ENCODE measurements at places on chromosomes 2 and 18.
A peak's percentile ranks its signal among the peaks of the same experiment; 100 is the strongest.

- H3K4me3 ChIP-seq = no peak overlapping the region
- H3K27ac ChIP-seq = no peak overlapping the region
- H3K4me1 ChIP-seq = no peaks in the 10 kb centered on the region
Observed at GRCh38 chr18:62937065-62937464, 221.7 kb downstream of the PHLPP1 start.

- H3K4me3 ChIP-seq = no peak overlapping the region
- H3K27me3 ChIP-seq = no peaks in the 10 kb centered on the region
- H3K36me3 ChIP-seq = no peaks in the 10 kb centered on the region
- no peak for DNase-seq
- no peaks in the 10 kb centered on the region for H3K4me1 ChIP-seq
Observed at GRCh38 chr18:10285283-10285640, 169.2 kb upstream of the APCDD1 start.

DNA sequence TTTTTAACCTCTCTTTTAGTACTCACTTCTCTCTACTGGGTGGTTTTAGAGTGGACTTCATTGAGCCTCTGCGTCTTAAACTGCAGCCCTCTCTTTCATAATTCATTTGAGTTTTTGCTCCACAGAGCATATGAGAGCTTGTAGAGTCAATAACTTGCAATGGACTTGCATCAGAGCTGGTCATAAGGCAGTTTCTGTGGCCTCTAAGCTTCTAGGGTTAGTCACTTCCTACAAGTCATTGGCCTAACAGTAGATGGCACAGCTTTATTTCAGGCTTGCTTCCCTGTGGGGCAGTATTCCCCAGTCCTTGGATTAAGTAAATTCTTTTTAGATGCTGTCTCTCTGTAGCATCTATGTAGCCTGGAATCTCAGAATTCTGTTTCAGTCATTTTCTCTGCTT, 1435.7 kb downstream of the LRP1B start:
- H3K27me3 ChIP-seq = no peaks in the 10 kb centered on the region
- H3K36me3 ChIP-seq = no peaks in the 10 kb centered on the region
- H3K27ac ChIP-seq = no peak overlapping the region
- no peak overlapping the region for H3K4me3 ChIP-seq
- H3K4me1 ChIP-seq = peaks cover 3% of the 10 kb centered on the region

GRCh38 chr2:190188289-190188688, 125.8 kb upstream of the MSTN start:
- H3K27me3 ChIP-seq = no peaks in the 10 kb centered on the region
- no peak for DNase-seq
- no peak overlapping the region for H3K27ac ChIP-seq
- no peaks in the 10 kb centered on the region for H3K4me1 ChIP-seq
- H3K36me3 ChIP-seq = no peaks in the 10 kb centered on the region

- no peaks in the 10 kb centered on the region for H3K36me3 ChIP-seq
- no peaks in the 10 kb centered on the region for H3K4me1 ChIP-seq
- H3K4me3 ChIP-seq = no peak overlapping the region
- no peaks in the 10 kb centered on the region for H3K27me3 ChIP-seq
Observed at GRCh38 chr2:219292616-219293015, 13.4 kb downstream of the DNAJB2 start.

DNA sequence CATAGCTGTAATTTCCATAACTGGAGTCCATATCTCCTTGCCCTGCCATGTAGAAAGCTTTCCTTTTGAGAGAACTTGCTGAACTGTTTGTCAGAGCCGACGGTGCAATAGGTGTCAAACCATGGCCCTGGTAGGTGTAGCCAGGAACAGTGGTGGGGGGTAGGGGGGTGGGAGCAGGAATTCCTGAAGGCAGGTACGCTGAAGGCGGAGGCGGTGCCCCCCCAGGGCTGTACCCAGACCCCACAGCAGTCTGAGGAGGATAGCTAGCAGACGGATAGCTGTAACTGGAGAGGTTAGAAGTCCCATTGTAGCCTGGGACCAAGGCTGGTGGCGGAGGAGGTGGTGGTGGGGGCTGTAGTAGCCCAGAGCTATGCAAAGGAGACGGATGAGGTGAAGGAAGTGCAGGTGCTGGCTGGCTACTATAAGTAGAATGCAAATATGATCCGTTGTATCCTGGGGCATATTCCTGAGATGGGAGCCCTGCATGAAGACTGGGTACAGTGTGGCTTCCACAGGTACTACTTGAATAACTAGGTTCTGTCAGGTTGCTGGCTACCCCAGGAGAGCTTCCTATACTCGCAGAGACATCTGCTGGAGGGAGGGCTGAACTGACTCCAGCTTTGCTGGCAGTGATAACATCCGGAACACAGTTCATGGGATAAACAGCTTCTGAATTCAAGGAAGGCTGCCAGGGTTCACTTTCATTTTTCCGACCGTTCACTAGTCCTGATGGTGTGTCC, 124.8 kb downstream of the FIGN start:
- DNase-seq = no peak
- H3K27me3 ChIP-seq = no peaks in the 10 kb centered on the region
- H3K27ac ChIP-seq = no peak overlapping the region
- H3K4me1 ChIP-seq = peaks cover 9% of the 10 kb centered on the region
- H3K36me3 ChIP-seq = no peaks in the 10 kb centered on the region
- H3K4me3 ChIP-seq = no peak overlapping the region

DNA sequence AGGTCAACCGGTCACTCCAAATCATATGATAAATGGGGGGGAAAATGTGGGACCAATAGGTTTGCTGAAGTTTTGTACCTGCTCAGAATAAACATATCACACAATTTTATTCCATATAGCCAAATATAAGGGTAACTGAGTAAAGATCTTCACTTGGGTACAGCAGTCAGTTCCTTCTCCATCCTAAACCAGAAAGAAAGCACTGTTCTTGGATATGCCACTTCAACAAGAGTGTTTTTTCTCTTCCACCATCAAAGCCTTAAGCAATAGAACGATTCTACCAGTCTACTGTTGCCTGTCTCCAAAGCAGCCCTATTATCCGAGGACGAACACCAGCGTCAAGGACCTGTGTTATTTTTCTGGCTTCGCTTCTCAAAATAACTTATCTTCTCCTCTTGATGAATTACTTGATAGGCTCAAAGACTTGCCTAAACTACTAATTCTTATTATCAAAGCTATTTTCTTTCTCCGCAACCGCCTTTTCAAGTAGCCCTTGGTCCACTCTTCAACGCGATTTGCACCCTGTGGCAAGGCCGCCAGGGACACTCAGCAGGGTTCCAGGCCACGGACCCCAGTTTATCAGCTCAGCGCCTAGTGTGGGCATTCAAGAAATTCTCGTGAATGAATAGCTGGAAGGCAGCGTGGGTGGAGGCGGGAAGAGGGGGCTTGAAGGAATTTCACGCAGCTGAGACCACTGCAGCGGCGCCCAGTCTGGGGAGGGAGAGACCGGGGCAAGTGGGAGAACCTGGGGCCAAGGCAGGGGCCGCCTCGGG, 646 bp downstream of the ALS2 start:
- H3K4me3 ChIP-seq = peak overlapping the region; percentile 100
- H3K36me3 ChIP-seq = no peaks in the 10 kb centered on the region
- H3K27me3 ChIP-seq = no peaks in the 10 kb centered on the region
- DNase-seq = no peak
- peak overlapping the region; percentile 86 for H3K27ac ChIP-seq

GRCh38 chr2:129797489-129798300, 181.8 kb upstream of the RAB6C start:
- no peaks in the 10 kb centered on the region for H3K27me3 ChIP-seq
- H3K27ac ChIP-seq = no peak overlapping the region
- no peaks in the 10 kb centered on the region for H3K4me1 ChIP-seq
- H3K36me3 ChIP-seq = no peaks in the 10 kb centered on the region
- H3K4me3 ChIP-seq = no peak overlapping the region
- no peak for DNase-seq

- H3K4me3 ChIP-seq = no peak overlapping the region
- H3K4me1 ChIP-seq = no peaks in the 10 kb centered on the region
- no peaks in the 10 kb centered on the region for H3K36me3 ChIP-seq
- DNase-seq = no peak
- H3K27me3 ChIP-seq = no peaks in the 10 kb centered on the region
Observed at GRCh38 chr2:127228102-127228501, 8.0 kb upstream of the CYP27C1 start.

GRCh38 chr2:27171351-27171848, 22.6 kb downstream of the TCF23 start:
- no peak for DNase-seq
- H3K36me3 ChIP-seq = no peaks in the 10 kb centered on the region
- no peaks in the 10 kb centered on the region for H3K4me1 ChIP-seq
- H3K4me3 ChIP-seq = no peak overlapping the region
- H3K27me3 ChIP-seq = no peaks in the 10 kb centered on the region

DNA sequence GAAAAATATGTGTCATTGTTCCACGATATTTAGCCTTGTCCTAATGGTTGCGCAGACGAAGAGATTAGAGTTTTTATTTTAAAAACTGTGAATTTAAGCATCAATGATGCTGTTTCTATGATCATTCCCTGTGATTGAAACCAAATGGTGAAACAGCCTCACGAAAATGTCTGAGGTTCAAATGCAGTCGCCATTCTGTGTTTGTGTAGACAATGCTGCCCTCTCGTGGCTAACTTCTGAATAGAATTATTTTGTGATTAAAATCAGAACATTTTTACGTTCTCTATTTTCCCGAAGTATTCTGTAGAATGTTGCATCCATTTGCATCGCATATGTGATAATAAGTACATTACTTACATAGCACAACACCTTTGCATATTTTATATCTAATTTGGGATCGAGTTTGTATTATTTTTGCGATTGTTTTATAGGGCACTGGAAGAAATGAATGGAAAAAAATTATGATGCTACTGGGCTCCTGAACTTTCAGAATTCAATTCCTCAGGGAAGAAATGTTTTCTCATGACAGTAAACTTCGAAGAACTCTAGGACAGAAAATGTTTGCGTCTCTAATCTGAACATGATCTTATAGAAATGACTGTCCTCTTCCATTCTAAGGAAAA, 54.8 kb upstream of the CREB1 start:
- DNase-seq = no peak
- H3K4me3 ChIP-seq = no peak overlapping the region
- no peaks in the 10 kb centered on the region for H3K27me3 ChIP-seq

DNA sequence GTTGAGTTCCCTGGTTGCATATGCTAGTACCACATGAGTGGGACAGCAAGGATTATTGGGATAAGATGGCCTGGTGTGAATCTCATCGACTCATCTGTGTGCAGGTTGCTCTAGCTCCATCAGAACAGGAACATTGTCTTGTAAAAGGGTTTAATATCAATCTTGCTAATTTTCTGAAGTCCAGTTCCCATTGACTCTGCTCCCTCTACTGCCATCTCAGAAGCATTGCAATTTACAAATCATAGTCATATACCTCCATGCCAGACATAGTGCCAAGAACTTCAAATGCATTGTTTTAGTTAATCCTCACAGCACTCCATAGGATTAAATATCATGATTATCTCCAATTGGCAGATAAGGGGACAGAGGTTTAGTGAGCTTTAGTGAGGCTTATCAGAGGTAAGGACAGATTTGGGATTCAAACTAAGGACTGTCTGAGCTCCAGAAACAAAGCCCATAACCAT, 4.8 kb upstream of the STAT4 start:
- H3K36me3 ChIP-seq = no peaks in the 10 kb centered on the region
- peaks cover 3% of the 10 kb centered on the region for H3K4me1 ChIP-seq
- no peak for DNase-seq
- H3K27me3 ChIP-seq = no peaks in the 10 kb centered on the region

DNA sequence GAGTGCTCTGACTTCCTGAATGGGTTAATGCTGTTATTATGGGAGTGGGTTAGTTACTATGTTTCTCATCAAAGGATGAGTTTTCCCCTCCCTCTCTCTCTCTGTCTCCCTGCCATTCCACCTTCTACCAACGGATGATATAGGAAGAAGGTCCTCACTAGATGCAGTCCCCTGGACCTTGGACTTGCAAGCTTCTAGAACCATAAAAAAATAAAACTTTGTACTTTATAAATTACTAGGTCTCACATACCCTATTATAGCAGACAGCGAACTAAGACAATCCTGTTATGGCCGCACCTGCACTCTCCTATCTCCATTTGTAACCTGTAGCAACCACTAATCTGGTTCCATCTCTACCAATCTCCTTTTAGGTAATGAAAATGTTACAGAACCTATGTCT, 564.9 kb downstream of the CNTNAP5 start:
- DNase-seq = no peak
- H3K36me3 ChIP-seq = no peaks in the 10 kb centered on the region
- no peaks in the 10 kb centered on the region for H3K27me3 ChIP-seq

DNA sequence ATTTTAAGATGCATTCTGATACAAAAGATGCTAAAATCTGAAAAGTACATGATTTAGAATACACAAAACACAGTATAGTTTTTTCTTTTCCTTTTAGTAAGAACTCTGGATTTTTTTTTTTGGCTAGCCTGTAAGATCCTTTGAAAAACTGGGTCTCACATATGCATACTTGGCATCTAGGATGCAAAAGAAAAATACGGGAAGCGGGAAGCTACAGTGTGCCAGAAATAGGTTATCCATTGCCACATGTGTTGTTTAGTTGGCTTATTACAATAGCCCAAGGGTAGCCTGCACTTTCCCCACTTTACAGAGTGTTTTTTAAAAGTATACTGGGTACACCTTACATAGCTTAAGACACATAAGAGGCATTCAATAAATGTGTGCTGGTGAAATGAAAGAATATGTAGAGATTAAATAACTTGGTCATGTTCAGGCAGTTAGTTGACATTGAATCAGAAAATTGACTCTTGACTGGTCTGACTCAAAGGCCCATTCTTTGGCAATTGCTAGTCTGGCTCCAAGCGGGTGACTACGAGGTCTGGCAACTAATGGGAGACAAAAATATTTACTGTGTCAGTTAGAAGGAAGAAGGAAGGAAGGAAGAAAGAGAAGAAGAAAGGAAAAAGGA, 286.8 kb upstream of the TRIB2 start:
- H3K27ac ChIP-seq = no peak overlapping the region
- H3K4me3 ChIP-seq = no peak overlapping the region
- DNase-seq = no peak
- no peaks in the 10 kb centered on the region for H3K36me3 ChIP-seq

DNA sequence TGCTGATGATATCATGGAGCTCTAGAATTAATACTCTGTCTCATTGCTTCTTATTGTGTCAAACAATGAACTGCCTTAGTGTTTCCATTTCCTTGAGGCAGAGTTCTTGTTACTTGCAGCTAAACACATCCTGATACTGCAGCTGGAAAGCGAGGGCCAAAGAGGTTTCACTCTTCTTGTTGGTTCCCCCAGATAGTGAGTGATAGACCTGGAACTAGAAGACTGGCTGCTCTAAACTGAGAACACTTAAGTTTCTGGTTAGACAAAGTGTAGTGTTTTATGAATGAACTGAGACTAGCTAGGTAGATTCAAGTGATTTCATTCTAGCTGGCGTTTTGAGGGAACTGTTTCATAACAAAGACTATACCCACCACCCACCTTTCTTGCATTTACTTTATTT, 321.7 kb downstream of the TXNL1 start:
- no peaks in the 10 kb centered on the region for H3K4me1 ChIP-seq
- no peak overlapping the region for H3K27ac ChIP-seq
- H3K27me3 ChIP-seq = no peaks in the 10 kb centered on the region
- no peaks in the 10 kb centered on the region for H3K36me3 ChIP-seq
- no peak for DNase-seq

Measured in pancreas (tissue), 10 donors.